ENCODE measurements at places on chromosomes 7 and 10. TPM values are rescaled to one million over a fixed set of nuclear protein-coding genes. Genes with fewer than 3 reads are reported as not detected.

ADAM22 gene
- 18.6 TPM for total RNA-seq

SORBS1 gene
- 33.7 TPM for total RNA-seq

VPS37D gene
- 3.6 TPM for total RNA-seq

LIPK gene
- 10.6 TPM for total RNA-seq

ANKRD1 gene
- total RNA-seq: 10.9 TPM

DNA sequence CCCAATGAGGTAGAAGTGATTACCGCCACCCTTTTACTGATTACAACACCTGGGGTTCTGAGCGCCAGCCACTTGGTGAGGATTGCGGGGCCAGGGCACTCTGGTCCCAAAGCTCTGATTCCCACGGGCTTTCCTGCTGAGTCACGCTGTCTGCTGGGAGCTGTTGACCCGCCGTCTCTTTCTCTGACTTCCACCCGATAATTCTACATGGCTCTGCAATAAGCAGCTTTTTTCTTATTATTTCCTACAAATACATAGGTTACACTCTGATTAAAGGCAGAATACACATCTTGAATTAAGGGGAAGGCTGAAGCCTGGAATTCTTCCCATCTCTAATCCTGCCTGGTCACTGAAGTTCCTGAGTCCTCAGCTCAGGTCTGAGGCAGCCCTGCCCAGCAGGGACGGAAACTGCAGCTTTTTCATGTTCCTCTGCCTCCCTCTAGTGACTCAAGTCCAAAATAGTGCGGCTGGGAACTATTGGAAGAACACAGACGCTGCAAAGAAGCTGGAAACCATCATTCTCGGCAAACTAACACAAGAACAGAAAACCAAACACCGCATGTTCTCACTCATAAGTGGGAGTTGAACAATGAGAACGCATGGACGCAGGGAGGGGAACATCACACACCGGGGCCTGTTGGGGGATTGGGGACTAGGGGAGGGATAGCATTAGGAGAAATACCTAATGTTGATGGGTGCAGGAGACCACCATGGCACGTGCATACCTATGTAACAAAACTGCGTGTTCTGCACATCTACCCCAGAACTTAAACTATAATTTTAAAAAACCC is 178.3 kb downstream of the PRKCQ start:
- peak; percentile 85 for DNase-seq

- peak; percentile 17 for DNase-seq
Measured at GRCh38 chr7:133081119-133081598, 731 bp downstream of the CHCHD3 start.

DNA sequence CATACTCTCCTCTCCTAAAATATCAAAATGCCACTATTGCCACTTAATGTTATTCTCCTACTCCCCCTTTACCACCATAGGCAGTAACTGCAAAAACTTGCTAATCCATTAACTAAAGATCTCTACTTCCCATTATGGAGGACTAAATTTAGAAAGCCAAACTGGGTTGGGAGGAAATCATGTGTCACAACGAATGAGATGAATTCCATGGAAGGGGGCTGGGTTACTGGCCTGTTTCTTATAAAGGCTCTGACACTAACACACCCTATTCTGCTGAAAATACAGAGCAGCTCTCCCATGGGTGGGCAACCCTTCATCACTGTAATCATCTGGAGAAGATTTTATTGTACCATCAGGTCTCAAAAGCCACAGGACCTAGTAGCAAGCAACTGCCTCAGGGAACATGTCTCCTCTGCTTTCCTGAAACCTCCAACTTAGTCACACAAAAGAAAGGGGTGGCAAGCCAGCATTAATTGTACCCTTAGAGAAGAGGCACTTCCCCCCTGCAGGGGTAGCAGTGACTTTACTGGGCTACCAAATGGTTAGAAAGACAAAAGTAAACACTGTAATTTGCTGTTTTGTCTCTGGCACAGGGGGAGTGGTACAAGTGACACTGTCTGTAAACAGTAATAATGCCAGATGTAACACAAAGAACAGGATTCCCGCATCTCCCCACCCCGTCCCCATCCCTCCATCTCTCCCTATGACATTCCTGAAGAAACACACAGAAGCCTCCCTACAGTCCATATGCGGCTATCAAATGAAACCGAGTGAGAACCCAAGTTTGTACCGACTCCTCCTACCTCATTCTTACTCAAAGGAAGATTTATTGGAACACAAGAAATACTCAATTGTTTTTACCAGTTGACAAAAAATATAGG is 81.6 kb downstream of the ARMH3 start:
- peak; percentile 25 for DNase-seq

GRCh38 chr7:142513178-142513955 is 235.9 kb upstream of the PRSS1 start:
- no peak for DNase-seq

DNA sequence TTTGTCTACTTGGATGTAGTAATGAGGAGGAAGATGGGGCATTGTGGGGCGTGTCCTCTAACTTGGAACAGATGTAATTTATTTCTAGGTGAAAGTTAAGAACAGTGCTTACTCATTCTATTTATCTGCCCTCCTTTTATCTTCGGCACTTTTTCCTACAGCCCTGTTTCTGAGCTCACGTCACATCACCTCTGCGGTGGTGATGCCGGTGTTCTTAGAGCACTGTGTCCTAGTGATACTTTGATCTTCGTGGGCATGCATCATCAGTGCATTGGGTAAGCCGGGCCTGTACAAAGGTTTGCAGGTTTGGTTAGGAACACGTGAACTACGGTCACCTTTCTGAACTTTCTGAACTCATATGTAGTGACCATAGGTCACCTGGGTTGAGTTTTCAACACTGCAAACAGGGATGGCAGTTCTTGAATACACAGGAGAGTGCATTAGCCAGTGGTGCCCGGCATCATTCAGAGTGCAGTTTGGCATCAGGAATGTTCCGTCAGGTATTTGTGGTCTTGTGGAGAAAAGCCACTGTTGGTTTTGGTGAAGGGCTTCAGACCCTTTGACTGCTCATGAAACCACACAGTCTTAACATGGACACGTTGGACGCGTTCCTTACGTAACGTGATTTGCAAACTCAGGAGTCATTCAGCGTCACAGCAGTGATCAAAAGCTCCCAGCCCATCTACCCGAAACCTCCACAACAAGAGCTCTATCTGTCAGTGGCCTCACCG is 5.6 kb downstream of the POR start:
- no peak for DNase-seq

DNA sequence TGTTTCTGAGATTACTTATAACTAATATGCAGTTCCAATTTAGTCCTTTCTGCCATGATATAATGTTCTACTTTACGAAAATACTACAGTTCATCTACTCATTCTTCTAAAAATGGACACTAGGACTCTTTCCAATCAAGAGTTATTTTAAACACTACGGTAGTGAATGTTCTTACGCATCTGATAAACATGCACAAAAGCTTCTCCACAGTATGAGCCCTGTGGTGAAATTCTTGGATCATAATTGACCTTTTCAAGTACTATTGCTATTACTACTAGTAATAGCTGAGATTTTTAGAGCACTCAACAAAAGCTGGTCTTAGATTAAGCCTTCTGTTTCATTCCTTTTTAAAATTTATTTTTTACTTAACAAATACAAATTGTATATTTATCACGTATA is 106.4 kb downstream of the CH25H start:
- DNase-seq: no peak

DNA sequence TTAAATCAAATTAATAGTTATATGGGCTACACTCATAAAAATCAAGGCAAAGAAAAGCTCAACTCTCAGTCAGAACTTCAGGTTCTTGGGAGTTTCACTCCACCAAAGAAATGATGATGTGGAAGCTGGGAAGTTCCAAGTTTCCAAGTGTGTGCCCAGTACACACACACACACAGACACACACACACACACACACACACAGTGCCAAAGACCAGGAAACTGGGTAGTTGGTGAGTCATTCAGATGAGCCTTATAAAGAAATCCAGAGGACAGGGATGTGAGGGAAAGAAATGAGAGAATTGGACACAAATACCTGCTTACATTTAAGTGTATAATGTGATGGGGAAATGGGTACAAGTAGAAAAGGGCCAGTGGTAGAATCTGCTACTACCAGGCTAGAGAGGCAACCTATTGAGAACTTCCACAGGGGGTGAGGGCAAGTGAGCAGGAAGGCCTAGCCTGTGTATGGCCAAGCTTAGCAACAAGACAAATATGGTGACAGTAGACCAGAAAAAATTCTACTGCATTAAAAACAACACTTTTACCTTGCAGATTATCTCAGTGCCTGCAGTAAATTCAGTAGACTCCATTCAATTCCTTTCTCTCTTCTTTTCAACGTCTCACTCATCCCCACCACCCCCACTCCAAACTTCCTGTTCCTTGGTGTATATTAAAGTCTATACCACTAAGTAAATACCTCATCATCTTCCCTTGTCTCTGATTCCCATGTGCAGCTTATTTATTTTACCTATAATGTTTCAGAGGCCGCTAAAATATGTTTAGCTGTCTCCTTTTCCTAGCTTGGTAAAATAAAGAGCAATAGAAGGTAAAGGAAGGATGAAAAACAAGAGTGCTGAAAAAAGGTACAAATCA is 95.0 kb downstream of the CABCOCO1 start:
- no peak for DNase-seq

DNA sequence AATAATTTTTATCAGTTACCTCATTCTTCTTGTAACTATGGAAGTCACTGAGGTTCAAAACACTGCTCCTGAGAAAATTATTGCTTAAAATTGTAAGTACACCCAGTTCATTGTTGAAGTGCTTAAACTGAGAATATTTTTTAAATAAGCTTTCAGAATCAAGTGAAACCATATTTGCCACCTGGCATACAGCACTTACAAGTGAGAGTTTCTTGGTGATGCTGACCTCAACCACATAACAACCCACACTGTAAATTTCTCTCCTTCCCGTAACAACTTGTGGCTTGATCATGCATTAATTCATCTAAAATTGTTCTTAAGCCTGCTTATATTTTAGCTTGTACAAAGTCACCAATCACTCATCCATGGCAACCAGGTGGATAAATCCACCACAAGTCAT is 34.0 kb downstream of the IMMP2L start:
- no peak for DNase-seq

DNA sequence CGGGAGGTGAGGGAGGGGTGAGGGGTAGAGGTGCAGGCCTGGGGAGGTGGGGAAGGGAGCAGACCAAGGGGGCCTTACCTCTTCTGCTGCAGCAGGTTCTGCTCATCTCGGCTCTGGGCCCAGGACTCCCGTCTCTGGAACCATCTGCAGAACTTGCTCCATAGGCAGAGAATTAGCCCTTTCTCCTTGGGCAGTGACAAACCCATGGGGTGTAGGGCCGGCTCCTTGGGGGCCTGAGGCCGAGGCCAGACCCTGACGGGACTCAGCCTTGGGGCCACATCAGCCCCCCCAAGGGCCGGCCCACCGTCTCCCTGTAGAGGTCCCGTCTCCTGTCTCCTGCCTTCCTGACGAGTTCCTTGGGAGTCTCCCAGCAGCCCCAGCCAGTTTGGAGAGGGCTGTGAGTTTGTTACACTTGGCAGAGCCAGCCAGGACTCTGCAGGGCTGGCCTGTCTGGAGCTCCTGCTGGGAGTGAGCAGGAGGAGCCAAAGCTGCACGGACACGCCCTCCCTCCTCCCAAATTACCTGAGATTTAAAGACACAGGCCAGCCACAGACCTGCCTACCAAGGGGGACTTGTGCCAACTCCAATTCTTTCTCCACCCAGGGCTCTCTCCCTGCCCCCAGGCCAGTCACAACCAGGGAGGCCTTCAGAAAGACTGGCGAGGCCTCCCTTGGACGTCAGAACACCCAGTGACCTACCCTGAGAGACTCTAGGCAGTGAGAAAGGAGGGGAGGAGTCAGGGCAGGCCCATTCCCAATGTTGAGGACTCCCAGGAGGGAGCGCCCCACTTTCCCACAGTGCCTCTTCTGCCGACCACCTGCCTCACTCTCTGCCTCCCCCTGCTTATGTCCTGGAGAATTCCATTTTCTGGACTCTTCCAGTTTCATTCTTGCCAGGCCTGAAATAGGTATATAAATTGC is at the start of gene TRPV6:
Gene TRPV6, minus strand, starts transcription at position 435 of the 920 bp plus-strand sequence.
- no peak for DNase-seq

DNA sequence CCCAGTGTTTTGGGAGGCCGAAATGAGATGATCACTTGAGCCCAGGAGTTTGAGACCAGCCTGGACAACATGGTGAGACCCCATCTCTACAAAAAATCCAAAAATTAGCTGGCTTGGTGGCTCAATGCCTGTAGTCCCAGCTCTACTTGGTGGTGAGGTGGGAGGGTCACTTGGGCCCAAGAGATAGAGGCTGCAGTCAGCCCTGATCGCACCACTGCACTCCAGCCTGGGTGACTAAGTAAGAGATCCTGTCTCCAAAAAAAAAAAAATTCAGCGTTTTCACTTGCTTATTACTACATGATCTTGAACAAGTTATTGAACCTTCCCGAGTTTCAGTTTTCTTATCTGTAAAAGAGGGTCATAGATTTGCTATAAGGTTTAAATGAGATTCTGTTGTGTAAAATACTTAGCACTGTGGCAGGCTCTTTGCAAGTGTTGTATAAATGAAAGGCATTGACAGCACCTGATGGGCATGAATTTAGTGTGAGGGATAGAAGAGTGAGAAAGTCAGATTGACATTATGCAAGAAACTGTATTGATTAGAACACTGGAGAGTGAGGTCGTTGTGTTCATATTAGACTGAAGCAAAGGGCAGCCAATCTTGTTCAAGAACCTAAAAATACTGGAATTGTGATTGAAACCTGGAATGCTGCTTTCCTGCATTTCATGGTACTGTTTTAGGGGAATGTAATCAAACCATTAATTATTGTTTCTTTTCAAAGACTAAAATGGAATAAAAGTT is 136.8 kb downstream of the LCOR start:
- DNase-seq: no peak

DNA sequence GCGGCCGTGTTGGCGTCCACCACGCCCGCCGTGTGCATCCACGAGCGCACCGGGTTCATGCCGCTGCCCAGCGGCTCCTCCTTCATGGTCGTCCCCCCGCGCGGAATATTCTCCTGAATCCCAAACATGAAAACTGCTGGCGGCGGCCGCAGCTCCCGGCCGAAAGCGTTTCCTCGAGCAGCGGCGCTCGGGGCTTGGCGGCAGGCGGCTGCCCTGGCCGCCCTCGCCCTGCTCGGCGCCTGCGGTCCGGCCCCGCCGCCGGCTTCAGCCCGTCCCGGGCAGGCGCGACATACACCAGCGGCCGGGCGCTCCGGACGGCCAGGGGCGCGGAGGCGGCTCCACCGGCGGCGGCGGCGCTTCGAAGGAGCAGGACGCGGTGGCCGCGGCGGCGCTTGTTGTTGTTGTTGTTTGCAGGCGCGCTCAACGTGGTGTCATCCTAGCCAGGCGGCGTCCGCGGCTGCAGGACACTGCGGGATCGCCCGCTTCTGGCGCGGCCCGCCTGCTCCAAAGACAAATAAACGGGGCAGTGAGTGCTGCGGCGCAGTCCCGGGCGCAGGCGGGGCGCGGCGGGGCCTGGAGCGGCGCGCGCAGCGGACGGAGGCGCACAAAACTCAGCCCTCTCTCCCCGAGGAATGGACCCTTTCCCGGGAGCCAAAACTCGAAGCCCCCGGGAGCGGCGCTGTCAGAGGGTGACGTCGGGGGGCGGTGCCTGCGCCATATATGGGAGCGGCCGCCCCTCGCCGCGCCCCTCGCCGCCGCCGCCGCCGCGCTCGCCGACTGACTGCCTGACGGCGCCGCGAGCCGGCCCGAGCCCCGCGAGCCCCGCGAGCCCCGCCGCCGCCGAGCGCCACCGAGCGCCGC is at the start of gene EBF3:
Gene EBF3, minus strand, starts transcription at position 634 of the 861 bp plus-strand sequence. Its CDS starts 506 bp downstream, at position 128.
- DNase-seq: peak; percentile 87
